ENCODE measurements at places on chromosomes 13 and 19. TPM values are rescaled to one million over a fixed set of nuclear protein-coding genes. Genes with fewer than 3 reads are reported as not detected.

Gene KCNC3
- 23.7 TPM for total RNA-seq

Gene TTC9B
- total RNA-seq, result not detected

Gene EDDM13
- 0.29 TPM for total RNA-seq

Gene EFNB2
- 0.44 TPM for total RNA-seq

Gene ZNF581
- total RNA-seq, result 36.4 TPM

DNA sequence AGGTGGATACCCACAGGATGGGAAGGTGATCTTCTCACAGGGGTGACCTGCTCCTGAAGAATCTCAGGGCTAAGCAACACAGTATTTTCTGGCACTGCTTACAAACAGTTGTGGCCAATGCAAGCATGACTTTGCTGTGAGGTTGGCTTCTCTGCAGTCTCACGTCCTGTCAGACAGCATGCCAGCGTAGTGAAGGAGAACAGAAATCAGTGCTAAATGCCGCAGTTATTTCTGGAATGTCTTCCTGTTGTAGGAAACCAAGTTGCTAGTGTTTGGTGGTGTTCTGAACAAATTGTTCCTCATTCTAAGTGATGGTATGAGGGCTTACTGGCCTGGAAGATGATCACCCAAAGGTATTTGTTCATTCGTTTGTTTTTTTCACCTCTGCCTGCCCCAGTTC, 320.1 kb downstream of the MTUS2 start:
- H3K27ac ChIP-seq, result no peak overlapping the region
- H3K36me3 ChIP-seq, result no peaks in the 10 kb centered on the region
- DNase-seq, result no peak
- H3K27me3 ChIP-seq, result no peaks in the 10 kb centered on the region
- H3K4me1 ChIP-seq, result no peaks in the 10 kb centered on the region

DNA sequence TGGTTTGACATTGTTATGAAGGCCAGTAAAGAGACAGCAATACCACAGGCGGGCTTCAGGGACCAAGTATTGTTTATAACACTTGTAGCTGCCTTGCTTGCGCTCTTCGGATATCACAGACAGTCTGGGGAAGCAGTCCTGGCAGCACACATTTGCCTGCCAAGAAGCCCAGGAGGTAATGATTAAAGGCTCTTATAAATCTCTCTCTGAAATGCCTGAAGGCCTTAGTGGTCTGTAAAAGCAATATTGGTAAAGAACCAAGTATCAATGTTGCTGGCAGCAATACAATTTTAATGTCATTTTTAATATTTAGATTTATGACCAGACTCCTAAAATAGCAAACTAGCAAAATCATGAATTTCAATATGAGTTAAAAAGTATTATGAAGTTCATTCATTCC, 1312.4 kb downstream of the PCDH9 start:
- H3K4me1 ChIP-seq, result no peaks in the 10 kb centered on the region
- no peaks in the 10 kb centered on the region for H3K36me3 ChIP-seq
- H3K4me3 ChIP-seq, result no peak overlapping the region

DNA sequence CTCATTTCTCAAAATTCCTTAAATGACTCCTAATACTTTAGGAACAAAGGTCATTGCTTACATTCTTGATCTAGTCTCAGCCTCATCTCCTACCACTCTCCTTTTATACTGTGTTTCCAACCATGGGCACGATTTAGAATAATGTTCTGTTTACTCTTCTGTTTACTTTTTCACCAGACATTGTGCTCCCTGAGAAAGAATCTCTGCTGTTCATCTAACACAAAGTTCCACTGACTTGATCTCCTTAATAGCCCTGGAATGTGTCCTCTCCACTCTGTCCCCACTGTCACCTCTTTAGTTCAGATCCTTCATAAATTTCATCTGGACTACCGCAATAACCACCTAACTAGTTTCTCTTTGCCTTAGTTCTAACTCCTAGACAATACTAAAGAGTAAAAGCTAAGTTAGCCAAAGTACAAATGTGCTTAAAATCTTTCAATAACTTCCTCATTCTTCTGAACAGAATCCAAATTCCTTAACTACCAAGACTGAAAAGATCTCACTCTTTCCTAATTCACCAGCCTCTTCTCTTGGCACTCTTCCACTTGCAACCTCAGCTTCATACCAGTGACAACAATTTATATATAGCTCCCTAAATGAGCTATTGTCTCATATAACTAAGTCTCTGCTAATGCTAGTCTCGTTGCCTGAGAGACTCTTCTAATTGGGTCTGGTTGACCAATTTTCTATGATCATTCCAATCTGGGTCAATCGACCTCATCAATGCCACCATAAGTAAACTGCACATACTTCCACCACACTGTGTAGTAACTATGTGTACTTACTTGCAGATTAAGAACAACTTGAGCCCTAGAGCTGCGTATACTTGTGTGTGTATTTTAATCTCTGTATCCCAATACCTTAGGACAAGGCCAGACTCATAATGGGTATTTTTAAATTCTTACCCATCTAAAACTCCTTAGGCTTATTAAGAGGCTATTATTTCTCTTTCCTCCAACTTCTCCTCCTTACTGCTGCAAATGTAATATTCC, 179.9 kb downstream of the VWA8 start:
- no peaks in the 10 kb centered on the region for H3K27me3 ChIP-seq
- no peak for DNase-seq
- H3K27ac ChIP-seq, result no peak overlapping the region
- H3K4me1 ChIP-seq, result no peaks in the 10 kb centered on the region

- no peak for DNase-seq
- H3K27me3 ChIP-seq, result no peaks in the 10 kb centered on the region
- no peak overlapping the region for H3K4me3 ChIP-seq
- H3K4me1 ChIP-seq, result no peaks in the 10 kb centered on the region
- no peaks in the 10 kb centered on the region for H3K36me3 ChIP-seq
Measured at GRCh38 chr13:75986818-75987217, 350.7 kb downstream of the LMO7 start.

- H3K27me3 ChIP-seq, result peaks cover 4% of the 10 kb centered on the region
- peak overlapping the region; percentile 38 for H3K4me3 ChIP-seq
- H3K4me1 ChIP-seq, result peaks cover 68% of the 10 kb centered on the region
- peaks cover 12% of the 10 kb centered on the region for H3K36me3 ChIP-seq
Measured at GRCh38 chr13:48505597-48506091, 27.2 kb downstream of the RCBTB2 start.

GRCh38 chr13:80214521-80214991, 126.4 kb downstream of the SPRY2 start:
- no peaks in the 10 kb centered on the region for H3K27me3 ChIP-seq
- H3K4me1 ChIP-seq, result no peaks in the 10 kb centered on the region
- no peak for DNase-seq
- H3K4me3 ChIP-seq, result no peak overlapping the region

- no peak overlapping the region for H3K27ac ChIP-seq
- DNase-seq, result no peak
- H3K27me3 ChIP-seq, result no peaks in the 10 kb centered on the region
- no peaks in the 10 kb centered on the region for H3K4me1 ChIP-seq
- no peak overlapping the region for H3K4me3 ChIP-seq
Measured at GRCh38 chr13:80477661-80478443, 136.9 kb upstream of the SPRY2 start.

DNA sequence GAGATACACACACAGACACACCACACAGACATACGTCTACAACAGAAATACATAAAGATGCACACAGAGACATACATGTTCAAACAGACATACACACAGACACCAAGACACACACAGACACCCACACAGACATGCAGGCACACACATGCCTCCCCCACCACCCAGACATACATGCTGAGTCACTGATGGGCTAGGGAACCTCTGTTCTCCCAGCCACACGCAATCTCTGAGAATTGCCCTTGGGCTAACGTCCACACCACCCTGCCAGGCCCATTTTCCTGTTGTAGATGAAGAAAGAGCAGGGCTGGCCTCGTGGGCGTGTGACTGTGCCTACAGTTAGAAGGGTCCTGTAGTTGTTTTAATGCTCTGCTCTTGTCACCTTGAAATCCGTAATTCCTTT, 261.9 kb downstream of the KCNRG start:
- H3K36me3 ChIP-seq, result no peaks in the 10 kb centered on the region
- no peak overlapping the region for H3K27ac ChIP-seq
- DNase-seq, result no peak
- peaks cover 9% of the 10 kb centered on the region for H3K27me3 ChIP-seq

DNA sequence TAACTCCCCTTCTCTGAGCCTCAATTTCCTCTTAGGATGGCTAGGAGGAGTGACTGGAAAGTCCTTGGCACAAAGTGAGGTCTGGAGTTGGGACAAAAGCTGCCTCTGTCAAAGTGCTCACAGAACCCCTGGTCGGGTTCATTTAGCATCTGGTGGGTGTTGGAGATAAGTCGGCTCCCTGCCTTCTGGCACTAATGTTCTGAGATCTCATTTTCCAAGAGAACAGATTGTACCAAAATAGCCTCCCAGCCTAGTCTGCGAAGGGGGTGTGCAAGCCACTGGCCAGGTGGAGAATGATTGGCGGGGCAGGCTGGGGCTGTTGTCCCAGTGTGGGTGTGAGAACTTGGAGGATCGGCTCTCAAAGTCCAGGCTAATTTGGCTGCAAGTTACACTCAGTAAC, 20.7 kb upstream of the NWD1 start:
- H3K4me1 ChIP-seq, result no peaks in the 10 kb centered on the region
- no peaks in the 10 kb centered on the region for H3K27me3 ChIP-seq
- no peak overlapping the region for H3K4me3 ChIP-seq
- H3K27ac ChIP-seq, result no peak overlapping the region
- no peaks in the 10 kb centered on the region for H3K36me3 ChIP-seq

DNA sequence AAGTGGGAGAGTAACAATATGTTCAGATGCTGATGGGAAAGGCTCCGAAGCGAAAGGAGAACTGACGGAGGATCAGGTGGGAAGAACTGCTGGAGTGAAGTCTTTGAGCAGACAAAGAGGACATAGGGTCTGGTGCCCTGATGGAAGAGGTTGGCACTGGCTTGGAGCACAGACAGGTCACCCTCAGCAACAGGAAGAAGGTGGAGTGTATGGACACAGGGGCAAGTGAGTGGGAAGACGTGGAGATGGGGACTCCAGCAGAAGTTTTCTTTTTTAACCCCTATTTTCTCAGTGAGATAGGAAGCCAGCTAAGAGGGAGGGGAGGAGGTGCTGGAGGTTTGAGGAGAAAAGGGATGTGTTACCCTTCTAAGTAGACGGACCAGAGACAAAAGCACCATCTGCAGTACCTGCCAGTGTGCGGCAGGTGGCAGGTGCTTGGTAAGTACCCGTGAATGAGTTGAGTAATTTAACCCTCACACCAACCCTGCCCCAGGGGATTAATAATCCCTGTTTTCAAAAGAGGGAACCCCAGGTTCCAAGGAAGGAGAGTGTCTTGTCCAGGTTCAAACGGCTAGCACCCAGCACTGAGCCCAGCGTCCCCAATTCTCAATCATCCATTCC, 11.2 kb downstream of the HAS1 start:
- no peak for DNase-seq
- H3K27me3 ChIP-seq, result peaks cover 8% of the 10 kb centered on the region
- H3K27ac ChIP-seq, result no peak overlapping the region
- peaks cover under 1% of the 10 kb centered on the region for H3K36me3 ChIP-seq
- no peak overlapping the region for H3K4me3 ChIP-seq

DNA sequence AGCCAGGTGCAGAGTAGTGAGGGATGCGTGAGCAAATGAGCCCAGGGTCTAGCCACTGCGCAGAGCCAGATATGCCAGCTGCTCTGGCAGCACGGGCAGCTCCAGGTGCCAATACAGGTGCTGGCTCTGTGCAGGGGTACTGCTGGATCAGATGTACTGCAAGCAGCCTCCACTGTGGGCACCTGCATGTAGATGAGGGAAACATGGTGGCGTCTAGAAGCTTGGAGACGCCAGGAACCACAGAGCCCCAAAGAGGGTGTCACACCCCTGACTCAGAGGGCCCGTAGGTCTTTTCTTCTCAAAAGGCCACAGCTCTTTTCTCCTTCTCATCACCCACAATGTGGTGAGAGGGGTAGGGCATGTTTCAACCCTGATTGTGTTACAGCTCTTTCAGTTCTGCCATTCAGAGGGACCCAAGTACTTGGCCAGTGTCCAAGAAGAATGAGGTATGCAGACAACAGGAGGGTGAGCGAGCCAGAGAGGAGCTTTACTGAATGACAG, 244.4 kb upstream of the SLITRK1 start:
- H3K27me3 ChIP-seq, result no peaks in the 10 kb centered on the region
- no peaks in the 10 kb centered on the region for H3K4me1 ChIP-seq
- H3K27ac ChIP-seq, result no peak overlapping the region
- no peaks in the 10 kb centered on the region for H3K36me3 ChIP-seq

GRCh38 chr13:28319528-28319927, 175.4 kb downstream of the FLT1 start:
- H3K4me3 ChIP-seq, result no peak overlapping the region
- H3K4me1 ChIP-seq, result no peaks in the 10 kb centered on the region
- H3K27me3 ChIP-seq, result peaks cover 3% of the 10 kb centered on the region
- DNase-seq, result no peak

DNA sequence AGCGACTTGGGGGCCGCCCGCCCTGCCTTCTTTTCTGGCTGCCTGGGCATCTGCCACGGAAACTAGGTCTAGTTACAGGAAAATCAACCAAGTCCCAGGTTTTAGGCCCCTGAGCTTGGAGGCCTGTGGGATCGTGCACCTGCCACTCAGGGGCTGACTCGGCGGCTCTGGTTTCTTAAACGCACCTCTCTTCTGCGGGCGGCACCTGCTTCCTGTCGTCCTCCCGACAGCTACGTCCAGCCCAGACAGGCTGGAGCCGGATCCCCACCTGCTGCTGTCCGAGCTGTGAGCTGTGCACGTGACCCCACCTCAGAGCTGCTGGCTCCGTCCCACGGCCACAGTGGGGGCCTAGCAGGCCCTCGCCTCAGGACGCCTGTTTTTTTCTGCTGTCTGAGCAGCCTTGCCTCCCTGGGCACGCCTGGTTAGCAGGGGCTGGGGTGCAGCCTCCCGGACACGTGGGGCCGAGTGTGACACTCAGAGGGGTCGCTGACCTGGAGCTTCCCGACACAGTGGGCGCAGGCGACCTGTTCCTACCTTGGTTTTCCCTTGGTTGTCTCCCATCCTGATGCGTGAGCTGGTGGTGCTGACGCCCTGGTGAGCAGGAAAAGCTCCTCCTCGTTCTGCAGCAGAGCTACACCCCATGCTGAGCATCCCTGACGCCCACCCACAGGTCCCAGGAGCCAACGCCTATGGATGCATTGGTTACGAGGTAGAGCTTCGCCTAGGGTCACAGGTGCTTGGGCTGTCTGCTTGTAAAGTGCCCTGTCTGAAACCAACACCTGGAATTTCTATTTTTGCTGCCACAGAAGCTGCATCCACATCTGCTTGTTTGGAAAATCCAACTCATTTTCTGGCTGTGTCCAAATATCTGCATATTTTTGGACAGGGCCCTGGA, 17.5 kb downstream of the TMEM255B start:
- peaks cover 7% of the 10 kb centered on the region for H3K27me3 ChIP-seq
- DNase-seq, result no peak
- H3K36me3 ChIP-seq, result peaks cover 1% of the 10 kb centered on the region

DNA sequence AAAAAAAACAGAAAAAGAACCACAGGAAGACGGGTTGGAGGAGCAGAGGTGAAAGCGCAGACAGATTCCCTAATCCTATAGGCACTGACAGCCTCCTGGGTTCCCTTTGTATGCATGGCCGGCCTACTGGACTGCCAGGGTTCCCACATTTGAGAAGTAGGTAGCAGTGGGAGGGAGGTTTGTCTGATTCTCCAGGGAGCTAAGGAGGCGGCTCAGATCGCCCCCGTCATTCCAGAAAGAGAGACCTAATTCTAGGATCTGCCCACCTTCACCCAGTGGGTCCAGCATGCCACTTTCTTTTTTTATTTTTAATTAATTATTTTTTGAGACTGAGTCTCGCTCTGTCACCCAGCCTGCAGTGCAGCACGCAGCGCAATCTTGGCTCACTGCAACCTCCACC, 9.7 kb upstream of the CCL25 start:
- H3K27ac ChIP-seq, result no peak overlapping the region
- DNase-seq, result no peak
- H3K4me1 ChIP-seq, result peaks cover 12% of the 10 kb centered on the region
- peaks cover 4% of the 10 kb centered on the region for H3K27me3 ChIP-seq

Measured in activated T-helper 1 cell treated with anti-CD3 and anti-CD28 coated beads, Interleukin-12 subunit alpha, Interleukin-12 subunit beta, Interleukin-2, Interleukin-4 antibody, amounts not matched to agents 30 ng/mL and 10 ng/mL and 1 ng/mL, durations not matched to agents 14 hours and 24 hours and 36 hours (primary cell).